Aorta (tissue), 5 donors: ENCODE measurements at places on chromosomes 12 and 14. TPM values are rescaled to one million over a fixed set of nuclear protein-coding genes. Genes with fewer than 3 reads are reported as not detected.
A peak's percentile ranks its signal among the peaks of the same experiment; 100 is the strongest.

The NTN4 gene
- total RNA-seq, result 66.7 TPM

The CYP27B1 gene
- 1.5 TPM for total RNA-seq

The ASIC1 gene
- 5.8 TPM for total RNA-seq

The PLD4 gene
- total RNA-seq, result 0.62 TPM

GRCh38 chr14:68681256-68682011 is 111.4 kb downstream of the ZFP36L1 start:
- H3K36me3 ChIP-seq, result no peaks in the 10 kb centered on the region
- no peak overlapping the region for H3K4me3 ChIP-seq
- peak overlapping the region; percentile 53 for H3K27ac ChIP-seq

DNA sequence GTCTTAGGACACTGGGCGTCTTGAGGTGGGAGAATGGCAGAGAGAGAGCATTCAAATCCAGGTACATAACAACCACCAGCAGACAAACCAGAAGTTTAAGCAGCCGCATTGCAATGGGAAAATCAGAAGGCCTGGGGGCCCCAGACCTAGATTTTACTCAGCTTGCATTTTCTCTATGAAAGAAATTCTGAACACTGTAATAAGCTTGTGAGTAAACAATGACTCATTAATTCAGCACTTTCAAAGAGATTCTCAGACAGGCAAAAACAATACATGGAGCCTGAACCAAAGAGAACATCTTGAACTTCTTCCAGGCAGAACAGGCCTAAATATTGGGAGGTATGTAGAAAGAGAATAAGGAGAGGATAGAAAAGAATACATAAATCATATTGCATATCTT is 69.8 kb upstream of the IFNG-AS1 start:
- H3K36me3 ChIP-seq, result no peaks in the 10 kb centered on the region
- no peak overlapping the region for H3K4me3 ChIP-seq
- H3K27ac ChIP-seq, result no peak overlapping the region
- no peaks in the 10 kb centered on the region for H3K27me3 ChIP-seq
- DNase-seq, result no peak

- no peaks in the 10 kb centered on the region for H3K27me3 ChIP-seq
- H3K27ac ChIP-seq, result no peak overlapping the region
- H3K4me1 ChIP-seq, result no peaks in the 10 kb centered on the region
- no peaks in the 10 kb centered on the region for H3K36me3 ChIP-seq
- no peak for DNase-seq
- no peak overlapping the region for H3K4me3 ChIP-seq
These were observed 34.2 kb upstream of the TRIM9 start for GRCh38 chr14:51129130-51129529.

- peak overlapping the region; percentile 40 for H3K27ac ChIP-seq
- no peaks in the 10 kb centered on the region for H3K27me3 ChIP-seq
- H3K4me1 ChIP-seq, result peaks cover 3% of the 10 kb centered on the region
- H3K4me3 ChIP-seq, result no peak overlapping the region
- H3K36me3 ChIP-seq, result no peaks in the 10 kb centered on the region
- no peak for DNase-seq
These were observed 3.2 kb upstream of the DACT1 start for GRCh38 chr14:58634406-58635090.

DNA sequence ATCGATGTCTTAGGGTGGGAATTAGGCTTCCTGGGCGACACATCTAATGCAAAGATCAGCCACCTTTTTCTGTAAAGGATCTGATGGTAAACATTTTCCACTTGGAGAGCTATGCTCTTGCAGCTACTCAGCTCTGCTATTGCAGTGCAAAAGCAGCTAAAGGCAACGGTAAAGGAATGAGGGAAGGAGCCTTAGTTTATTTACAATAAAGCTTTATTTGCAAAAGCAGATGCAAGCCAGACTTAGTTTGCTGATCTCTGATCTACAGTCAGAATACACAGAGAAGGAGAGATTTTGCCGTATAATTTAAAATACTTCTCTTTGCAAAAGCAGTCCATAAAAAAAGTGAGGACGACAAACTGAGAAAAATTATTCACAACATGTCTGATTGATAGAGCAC is 3.2 kb downstream of the TCL1B start:
- no peak for DNase-seq
- no peaks in the 10 kb centered on the region for H3K27me3 ChIP-seq
- no peak overlapping the region for H3K4me3 ChIP-seq

DNA sequence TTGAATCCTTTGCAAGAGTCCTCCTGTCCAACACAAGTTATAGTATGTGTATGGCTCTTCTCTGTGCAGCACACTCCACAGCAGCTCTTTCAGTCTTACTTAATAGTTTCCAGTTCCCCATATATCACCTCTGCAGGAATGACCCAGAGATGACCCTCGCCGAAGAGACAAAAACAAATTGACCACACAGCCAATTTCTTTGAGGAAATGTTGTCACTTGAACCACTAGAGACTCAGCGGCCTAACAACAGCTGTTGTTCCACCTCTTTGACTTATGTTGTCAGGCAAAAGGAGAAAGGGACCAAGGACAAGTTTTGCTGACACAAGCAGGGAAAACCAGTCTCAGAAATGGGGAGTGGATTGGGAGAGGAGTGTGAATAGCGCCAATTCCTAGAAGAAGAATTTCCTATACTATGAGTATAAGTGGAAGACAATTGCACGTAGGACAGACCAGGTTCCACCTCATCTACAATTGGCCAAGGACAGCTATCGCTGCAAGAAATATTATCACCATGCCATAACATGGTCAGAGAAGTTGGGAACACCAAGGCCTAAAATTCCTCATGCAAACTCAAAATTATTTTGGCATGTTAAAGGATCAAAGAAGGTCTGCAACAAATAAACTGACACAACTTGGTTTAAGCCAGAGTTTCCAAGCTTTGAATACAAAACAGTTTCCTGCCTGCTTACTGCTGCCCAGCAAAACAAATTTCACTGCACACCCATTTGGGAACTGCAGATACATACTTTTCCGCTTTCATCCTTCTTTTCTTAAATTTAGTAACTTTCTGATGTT is 41.7 kb upstream of the ITPR2 start:
- no peaks in the 10 kb centered on the region for H3K36me3 ChIP-seq
- H3K4me3 ChIP-seq, result no peak overlapping the region
- no peaks in the 10 kb centered on the region for H3K27me3 ChIP-seq
- DNase-seq, result no peak
- no peaks in the 10 kb centered on the region for H3K4me1 ChIP-seq

- H3K4me3 ChIP-seq, result no peak overlapping the region
- no peaks in the 10 kb centered on the region for H3K36me3 ChIP-seq
- H3K27ac ChIP-seq, result no peak overlapping the region
- DNase-seq, result no peak
- H3K27me3 ChIP-seq, result no peaks in the 10 kb centered on the region
These were observed 41.0 kb upstream of the NCOR2 start for GRCh38 chr12:124608450-124608870.

- no peak overlapping the region for H3K27ac ChIP-seq
- DNase-seq, result no peak
- no peaks in the 10 kb centered on the region for H3K36me3 ChIP-seq
- no peaks in the 10 kb centered on the region for H3K27me3 ChIP-seq
- no peaks in the 10 kb centered on the region for H3K4me1 ChIP-seq
- no peak overlapping the region for H3K4me3 ChIP-seq
These were observed 274.1 kb downstream of the ADAMTS20 start for GRCh38 chr12:43277651-43278540.

GRCh38 chr14:89277203-89277602 is 139.8 kb downstream of the FOXN3 start:
- H3K4me3 ChIP-seq, result no peak overlapping the region
- no peaks in the 10 kb centered on the region for H3K27me3 ChIP-seq
- H3K27ac ChIP-seq, result no peak overlapping the region
- H3K4me1 ChIP-seq, result peaks cover 5% of the 10 kb centered on the region
- H3K36me3 ChIP-seq, result peaks cover 2% of the 10 kb centered on the region

DNA sequence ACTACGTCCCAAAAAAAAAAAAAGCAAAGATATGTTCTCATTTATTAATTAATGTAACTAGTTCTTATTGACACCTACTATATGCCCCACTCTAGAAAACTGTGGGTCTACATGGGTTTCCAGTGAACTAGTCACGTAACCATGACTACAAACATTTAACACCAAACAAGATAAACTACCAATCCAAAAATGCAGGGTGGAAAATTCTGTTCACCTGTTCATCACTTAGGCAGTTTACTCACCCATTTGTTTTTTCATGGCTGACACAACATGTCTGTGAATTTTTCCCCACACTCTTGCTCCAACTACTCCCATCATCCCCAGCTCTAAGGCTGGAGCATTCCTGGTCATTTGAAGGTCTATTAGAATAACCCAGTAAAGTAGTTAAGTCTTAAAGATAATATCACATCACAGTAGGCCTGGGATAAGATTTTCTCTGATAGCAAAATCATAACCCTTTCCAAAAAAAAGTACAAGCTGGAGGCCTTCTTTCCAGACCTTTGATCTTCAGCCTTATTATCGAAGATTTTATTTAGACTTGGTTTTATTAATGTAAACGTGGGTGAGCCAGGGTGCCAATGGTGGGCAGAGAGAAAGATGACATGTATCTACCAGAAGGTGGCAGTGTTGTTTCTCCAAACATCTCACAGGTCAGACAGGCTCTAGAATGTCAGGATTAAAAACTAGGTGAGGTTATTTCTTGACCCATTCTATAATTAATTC is 61.6 kb upstream of the DAAM1 start:
- no peak overlapping the region for H3K4me3 ChIP-seq
- H3K27me3 ChIP-seq, result no peaks in the 10 kb centered on the region
- no peak for DNase-seq
- no peak overlapping the region for H3K27ac ChIP-seq
- H3K4me1 ChIP-seq, result no peaks in the 10 kb centered on the region
- H3K36me3 ChIP-seq, result no peaks in the 10 kb centered on the region

GRCh38 chr12:24441458-24441857 is 492.0 kb upstream of the SOX5 start:
- no peak overlapping the region for H3K4me3 ChIP-seq
- DNase-seq, result no peak
- no peak overlapping the region for H3K27ac ChIP-seq
- no peaks in the 10 kb centered on the region for H3K27me3 ChIP-seq
- peaks cover 3% of the 10 kb centered on the region for H3K4me1 ChIP-seq

DNA sequence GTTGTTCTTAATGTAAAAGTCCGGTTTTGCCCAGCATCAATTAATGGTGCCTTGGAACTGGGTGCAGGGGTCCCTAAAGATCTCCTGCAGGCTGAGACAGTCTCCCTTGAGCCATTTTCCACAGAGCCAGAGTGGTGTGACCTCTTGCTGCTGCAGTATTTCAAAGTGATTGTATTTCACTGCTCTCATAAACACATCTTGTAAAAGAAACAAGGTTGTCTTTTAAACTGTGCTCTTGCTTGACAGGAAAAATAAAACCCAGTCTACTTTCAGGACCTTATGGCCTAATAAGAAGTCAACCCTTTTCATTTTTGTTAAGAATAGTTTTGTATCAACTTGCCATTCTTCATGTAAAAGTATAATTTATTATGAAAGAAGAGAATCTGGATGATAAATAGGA is 44.7 kb downstream of the TMEM117 start:
- no peak overlapping the region for H3K4me3 ChIP-seq
- H3K27me3 ChIP-seq, result no peaks in the 10 kb centered on the region
- no peak overlapping the region for H3K27ac ChIP-seq
- no peak for DNase-seq
- H3K4me1 ChIP-seq, result no peaks in the 10 kb centered on the region

DNA sequence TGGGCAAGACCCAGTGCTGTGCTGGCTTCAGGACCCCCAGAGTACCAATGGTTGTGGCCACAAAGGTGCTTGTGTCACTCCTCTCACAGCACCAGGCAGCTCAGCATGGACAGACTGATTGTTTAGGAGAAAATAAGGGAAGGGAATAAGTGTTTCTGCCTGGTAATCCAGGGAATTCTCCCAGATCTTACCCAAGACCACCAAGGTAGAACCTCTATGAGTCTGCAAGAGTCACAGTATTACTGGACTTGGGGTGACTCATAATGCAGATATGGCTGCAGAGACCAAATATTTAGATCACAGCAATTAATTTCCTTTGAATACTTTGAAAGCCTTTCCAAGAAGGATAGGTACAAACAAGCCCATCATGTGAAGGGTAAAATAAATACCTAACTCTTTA is 1178.3 kb upstream of the FLRT2 start:
- DNase-seq, result no peak
- H3K4me1 ChIP-seq, result no peaks in the 10 kb centered on the region
- H3K4me3 ChIP-seq, result no peak overlapping the region
- H3K27ac ChIP-seq, result no peak overlapping the region
- no peaks in the 10 kb centered on the region for H3K27me3 ChIP-seq

DNA sequence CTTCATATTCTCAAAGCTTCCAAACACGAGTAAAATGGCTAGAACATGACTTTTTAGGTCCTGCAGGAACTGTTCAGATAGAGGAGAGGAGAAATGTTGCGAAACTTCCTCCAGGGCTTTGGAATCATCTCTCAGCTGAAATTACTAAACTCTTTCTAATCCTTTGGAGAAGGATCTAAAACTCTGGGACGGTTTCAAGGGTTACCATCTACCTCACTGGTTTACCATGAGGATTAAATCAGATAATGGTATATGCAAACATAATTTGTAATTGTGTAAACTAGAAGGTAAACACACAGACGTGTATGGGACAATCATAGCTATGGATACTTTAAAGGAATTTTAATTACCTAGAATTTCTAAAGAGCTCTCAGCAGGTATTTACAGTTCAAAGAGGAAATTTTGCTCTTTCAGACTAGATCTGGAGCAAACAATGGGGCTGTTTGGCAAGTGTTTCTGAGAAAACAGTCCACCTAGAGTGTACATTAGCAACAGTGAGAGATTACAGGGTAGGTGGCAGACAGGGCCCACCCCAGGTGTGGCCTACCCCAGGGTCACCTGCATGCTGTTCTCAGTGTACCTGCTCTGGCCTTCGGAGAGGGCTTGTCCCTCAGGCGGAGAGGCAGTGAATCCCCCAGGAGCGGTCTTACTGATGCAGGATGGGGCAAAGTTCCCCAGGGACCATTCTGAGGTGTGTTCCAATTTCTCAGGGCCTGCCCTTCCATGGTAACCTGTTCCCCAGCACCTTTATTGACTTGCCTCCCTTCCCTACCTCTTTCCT is 124.7 kb upstream of the MAX start:
- H3K27ac ChIP-seq, result no peak overlapping the region
- H3K4me3 ChIP-seq, result no peak overlapping the region
- no peaks in the 10 kb centered on the region for H3K36me3 ChIP-seq

DNA sequence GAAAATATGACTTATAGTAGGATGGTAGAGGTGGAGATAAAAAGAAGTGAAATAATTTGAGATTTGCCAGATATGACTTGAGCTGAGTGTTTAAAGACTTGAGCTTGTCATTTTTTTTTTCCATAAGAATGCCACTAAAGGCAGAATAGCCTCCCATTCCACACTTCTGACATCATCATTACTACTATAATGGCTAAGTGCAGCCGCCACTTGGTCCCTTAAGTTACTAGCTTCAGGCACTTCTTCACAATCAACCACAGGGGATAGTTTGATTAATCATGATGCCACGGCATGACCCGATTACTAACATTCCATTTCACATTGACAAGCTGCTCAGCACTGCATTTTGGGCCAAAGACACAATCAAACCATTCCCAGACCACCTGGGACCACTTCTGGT is 127.9 kb downstream of the EFCAB11 start:
- H3K4me1 ChIP-seq, result no peaks in the 10 kb centered on the region
- no peaks in the 10 kb centered on the region for H3K27me3 ChIP-seq
- H3K36me3 ChIP-seq, result no peaks in the 10 kb centered on the region
- no peak overlapping the region for H3K27ac ChIP-seq
